Smooth muscle cell of the pulmonary artery (primary cell): ENCODE measurements at places on chromosomes 1 and 21. TPM values are rescaled to one million over a fixed set of nuclear protein-coding genes. Genes with fewer than 3 reads are reported as not detected.

The CFHR1 gene
- 0.36 and 1.6 TPM in 2 replicates for total RNA-seq

The PCP4 gene
- total RNA-seq, result not detected in 2 replicates

The S100A1 gene
- total RNA-seq, result 0.13 TPM in 1 of 2 replicates, not detected in the other

The C1orf174 gene
- total RNA-seq, result 23.9 and 25.4 TPM in 2 replicates

The NIBAN1 gene
- 58.9 and 152 TPM in 2 replicates for total RNA-seq

The SETDB1 gene
- total RNA-seq, result 27.1 and 32.0 TPM in 2 replicates

The FCRL5 gene
- total RNA-seq, result not detected in 2 replicates

The DPT gene
- total RNA-seq, result 0.53 and 9.7 TPM in 2 replicates

The SIM2 gene
- under 0.01 and 0.13 TPM in 2 replicates for total RNA-seq

The FCRL6 gene
- total RNA-seq, result not detected in 2 replicates

The AMY1A gene
- total RNA-seq, result not detected in 2 replicates

The PRELP gene
- total RNA-seq, result 2.5 and 10.8 TPM in 2 replicates

The CD101 gene
- total RNA-seq, result 0.36 and 0.59 TPM in 2 replicates

The AMPD1 gene
- not detected in 2 replicates for total RNA-seq

The SLC2A5 gene
- 3.7 and 25.9 TPM in 2 replicates for total RNA-seq

The IER5 gene
- 17.1 and 18.7 TPM in 2 replicates for total RNA-seq

The PPFIA4 gene
- total RNA-seq, result 32.2 and 39.6 TPM in 2 replicates

The VSIG8 gene
- total RNA-seq, result 0.07 TPM in 1 of 2 replicates, not detected in the other

The A3GALT2 gene
- not detected in 2 replicates for total RNA-seq

The ATP6V1G3 gene
- not detected in 2 replicates for total RNA-seq

The SLC44A5 gene
- total RNA-seq, result 0.85 and 2.2 TPM in 2 replicates

The S100A2 gene
- 0.98 and 2.4 TPM in 2 replicates for total RNA-seq

The F5 gene
- under 0.01 TPM in 1 of 2 replicates, not detected in the other for total RNA-seq

The ADAMTS1 gene
- 1,313 and 1,797 TPM in 2 replicates for total RNA-seq

The FAM72D gene
- 0.36 and 0.52 TPM in 2 replicates for total RNA-seq

The SAMD11 gene
- total RNA-seq, result 1.9 and 19.5 TPM in 2 replicates

The ASCL5 gene
- total RNA-seq, result not detected in 2 replicates

The CELF3 gene
- not detected in 2 replicates for total RNA-seq

The ZSCAN20 gene
- 12.2 and 13.4 TPM in 2 replicates for total RNA-seq

The CYYR1 gene
- under 0.01 TPM in 1 of 2 replicates, not detected in the other for total RNA-seq

The GGPS1 gene
- 28.5 and 31.1 TPM in 2 replicates for total RNA-seq

The WRAP73 gene
- 14.1 and 21.5 TPM in 2 replicates for total RNA-seq

The TSPAN1 gene
- total RNA-seq, result 0.73 and 0.78 TPM in 2 replicates
